Stimulated activated CD8-positive, alpha-beta memory T cell treated with anti-CD3 and anti-CD28 coated beads, Interleukin-4, amount 100 ng/mL, for 1 hour (primary cell): ENCODE measurements at places on chromosomes 3 and 15.

GRCh38 chr3:118912188-118912587 lies 122.5 kb downstream of the IGSF11 start:
- DNase-seq: no peak

- no peak for DNase-seq
Observed at GRCh38 chr3:158279609-158280008, 169.7 kb downstream of the RSRC1 start.

DNA sequence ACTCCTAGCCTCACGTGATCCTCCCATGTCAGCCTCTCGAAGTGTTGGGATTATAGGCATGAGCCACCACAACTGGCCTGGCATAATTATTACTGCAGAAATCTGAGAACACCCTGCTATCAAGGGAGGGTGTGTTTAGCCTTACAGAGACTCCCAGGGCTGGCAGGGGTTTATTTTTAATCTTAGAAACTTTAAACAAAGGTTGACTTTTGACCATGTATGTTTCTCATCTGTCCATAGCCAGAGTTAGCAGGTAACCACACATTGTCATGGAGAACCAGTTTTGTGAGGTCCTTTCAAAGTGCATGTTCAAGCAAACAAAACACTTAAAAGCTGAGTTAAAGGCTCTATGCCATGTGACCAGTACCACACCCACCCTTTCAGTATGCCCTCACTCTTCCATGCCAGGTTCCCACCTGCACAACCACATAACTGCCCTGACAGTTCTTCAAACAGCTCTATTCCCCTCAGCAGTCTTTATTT lies 11.1 kb downstream of the SIAH2 start:
- DNase-seq: no peak

DNA sequence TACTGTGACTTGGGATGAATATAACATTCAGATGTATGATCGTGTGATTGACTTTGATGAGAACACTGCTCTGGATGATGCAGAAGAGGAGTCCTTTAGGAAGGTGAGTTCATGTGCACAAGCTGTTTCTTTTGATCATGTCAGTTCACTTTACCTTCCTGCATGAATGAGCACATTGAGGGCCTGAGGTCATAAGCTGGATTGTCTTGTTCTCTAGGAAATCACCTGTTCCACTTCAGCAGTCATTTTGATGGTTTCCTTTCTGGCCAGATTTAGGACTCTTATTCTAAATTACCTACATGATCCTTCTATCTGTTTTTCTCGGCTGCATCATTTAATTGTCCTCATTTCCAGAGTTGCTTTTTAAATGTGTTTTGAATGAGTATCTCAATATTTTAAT lies 4.1 kb downstream of the RCN2 start:
- no peak for DNase-seq

GRCh38 chr3:128107834-128108233 lies 15.8 kb downstream of the RUVBL1 start:
- no peak for DNase-seq

DNA sequence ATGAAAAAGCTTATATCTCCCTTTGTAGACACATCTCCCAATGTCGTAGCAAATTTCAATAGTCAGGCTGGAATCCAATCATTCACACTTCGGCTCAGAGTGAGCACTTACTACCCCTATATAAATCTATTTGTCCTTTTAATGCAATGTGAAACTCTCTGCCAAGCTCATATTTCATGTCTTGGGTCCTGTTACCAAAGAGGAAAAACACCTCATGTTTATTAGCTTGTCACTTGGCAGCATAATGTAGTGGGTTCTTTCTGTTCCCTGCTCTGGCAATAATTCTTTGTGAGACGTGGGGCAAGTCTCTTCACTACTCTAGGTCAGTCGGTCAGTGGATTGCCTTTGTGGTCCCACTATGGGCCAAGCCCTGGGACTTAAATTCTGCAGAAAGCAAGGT lies 107.1 kb downstream of the SRGAP3 start:
- no peak for DNase-seq

DNA sequence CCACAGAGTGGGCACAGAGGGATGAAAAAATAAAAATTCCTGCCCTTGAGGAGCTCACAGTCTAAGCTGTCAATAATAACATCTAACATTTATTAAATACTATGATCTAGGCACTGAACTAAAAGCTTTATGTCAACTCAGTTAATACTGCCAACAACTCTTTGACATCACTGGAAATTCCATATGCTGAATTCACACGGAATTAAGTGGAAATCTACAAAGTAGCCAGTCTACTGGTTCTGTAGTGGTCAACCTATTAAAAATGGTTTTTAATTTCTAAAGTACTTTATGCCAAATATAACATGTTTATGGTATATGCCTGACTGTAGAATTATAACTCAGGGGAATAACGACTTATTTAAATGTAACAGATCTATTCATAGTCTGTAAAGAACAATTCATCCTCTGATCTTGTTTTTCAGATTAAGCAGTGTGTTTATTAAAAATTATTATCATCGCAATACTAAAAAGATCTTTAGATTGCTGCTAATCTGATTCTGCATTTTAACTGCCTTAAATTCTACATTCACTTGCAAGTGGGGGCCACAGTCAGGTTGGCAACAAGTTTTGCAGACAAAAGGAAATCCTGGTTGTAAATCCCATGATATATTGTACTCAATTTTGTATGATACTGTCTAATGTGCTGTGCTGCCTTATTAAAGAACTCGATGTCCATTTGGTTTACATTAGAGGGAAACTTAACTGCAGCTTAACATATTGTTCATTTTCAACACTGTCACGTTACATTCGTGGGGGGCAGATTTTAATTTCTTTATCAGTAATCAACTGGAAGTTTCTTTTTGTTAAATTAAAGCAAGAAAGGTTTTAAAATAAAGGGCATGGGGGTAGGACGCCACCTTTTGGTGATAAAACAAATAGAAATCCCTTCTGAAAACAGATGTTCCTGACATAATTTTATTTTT lies 2.6 kb upstream of the FOXP1 start:
- DNase-seq: no peak

DNA sequence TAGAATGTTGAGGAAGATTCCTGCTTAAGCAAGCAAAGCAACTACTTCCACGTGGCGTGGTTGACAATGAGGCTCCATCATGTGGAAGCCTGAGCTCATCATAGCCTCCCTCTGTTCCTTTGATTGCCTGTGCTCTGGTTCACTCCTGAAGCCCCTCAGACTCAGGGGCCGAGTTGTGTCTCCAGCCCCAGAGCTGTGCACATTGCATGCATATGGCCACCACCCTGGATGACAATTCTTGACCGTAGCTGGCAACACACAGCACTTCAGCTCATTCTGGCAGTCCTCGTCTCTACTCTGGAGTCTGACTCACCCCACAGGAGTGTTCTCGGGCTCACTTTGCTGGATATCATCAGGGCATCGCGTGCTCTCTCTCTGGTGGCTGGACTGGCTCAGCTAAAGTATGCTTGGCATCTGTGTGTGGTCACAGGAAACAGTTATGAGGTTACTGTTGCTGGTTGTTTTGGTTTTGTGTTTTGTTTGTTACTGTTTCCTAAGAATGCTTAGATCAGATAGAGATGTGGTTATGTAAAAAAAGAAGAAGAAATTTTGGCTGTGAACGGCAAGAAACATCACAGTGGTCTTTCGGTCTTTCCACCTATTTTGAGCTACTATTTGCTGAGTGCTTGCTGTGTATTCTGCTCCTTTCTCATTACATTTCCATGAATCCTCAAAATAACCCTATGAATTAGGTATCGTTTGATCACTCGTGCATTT lies 41.6 kb upstream of the MRPS22 start:
- no peak for DNase-seq

DNA sequence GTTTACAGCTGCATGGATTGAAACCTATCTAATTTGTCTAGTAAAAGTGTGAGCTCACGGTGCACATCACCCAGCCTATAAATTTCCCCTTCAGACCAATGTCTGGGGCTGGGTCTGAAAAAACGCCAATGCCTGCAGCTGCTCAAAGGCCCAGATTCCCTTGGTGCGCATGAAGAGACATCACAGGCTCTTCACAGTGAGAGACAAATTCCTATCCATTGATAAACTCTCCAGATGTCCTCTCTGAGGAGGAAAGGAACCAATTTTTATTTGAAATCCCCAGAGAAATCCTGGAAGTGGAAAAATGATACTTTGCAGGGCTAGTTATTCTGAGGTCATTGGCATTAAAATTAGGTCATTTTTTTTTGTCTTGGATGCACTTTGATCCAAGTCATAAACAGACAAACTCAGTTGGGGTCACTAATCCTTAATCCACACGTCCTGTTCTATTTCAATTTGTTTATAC lies 360.5 kb downstream of the EPHA3 start:
- no peak for DNase-seq

DNA sequence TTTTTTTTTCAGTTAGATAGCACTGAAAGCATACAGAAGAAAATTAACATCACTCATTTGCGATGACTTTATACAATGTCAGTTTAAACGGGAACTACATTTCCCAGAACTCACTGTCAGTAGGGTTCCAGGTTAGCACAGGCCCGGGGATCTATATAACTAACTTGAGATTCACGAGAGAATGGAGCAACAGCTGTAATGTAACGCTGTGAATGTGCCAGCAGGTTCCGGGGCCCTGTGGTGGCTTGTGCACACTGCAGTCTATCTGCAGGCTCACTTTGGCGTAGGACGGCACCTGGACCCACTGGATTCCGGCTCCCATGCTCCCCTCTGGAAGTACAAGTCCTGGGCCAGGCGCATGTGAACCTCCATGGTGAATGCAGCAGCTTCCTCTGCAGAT lies 19.4 kb downstream of the CCR1 start:
- DNase-seq: no peak

DNA sequence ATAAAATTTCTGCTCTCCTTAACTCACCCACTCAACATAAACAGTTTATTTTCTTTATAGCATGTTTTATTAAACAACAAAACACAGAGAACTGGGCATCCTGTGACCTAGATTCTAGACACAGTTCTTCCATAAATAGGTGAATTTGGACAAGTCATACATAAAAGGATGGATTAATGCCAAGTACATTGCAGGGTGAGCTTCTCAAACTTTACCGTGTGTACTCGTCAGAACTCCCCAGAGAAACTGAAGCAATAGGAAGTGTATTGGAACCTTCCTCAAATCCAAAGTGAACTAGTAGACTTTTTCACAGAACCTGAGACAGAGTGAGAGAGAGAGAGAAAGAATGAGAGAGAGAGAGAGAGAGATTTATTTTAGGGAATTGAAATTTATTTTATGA lies 139.7 kb downstream of the CD47 start:
- no peak for DNase-seq

DNA sequence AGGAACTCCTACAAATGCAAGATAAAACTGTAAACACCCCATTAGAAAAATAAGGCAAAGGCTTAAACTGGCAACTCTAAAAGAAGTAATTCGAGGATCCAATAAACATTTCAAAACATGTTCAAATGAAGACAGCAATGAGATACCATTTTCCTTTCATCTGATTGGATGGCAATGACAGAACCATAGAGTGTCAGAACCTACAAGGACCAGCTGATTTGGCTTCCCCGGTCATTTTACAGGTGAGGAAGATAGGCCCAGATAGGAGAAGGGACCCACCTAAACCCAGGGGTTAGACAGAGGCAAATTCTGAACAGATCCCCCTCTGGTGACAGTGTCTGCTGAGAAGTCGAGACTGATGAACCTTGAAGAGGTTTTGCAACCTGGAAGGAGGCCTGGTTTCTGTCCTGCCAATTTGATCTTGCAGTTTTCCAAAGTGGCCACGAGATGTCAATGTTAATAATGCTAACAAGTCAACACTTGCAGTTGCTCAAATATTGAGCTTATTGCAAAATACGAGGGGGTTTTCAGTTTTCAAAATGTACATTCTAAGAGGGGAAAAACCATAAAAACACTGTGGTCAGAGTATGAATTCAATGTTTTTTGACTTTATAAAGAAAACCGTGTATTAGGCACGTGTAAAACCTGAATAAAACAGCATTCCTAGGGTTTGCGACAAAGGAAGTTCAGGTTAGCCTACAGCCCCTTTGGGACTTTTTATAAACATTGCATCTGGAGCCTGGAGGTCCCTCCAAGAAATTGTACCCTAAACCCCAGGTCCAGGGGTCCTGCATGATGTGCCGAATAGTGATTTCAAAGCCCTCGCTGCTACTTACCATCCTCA lies 21.5 kb downstream of the CFAP161 start:
- no peak for DNase-seq

DNA sequence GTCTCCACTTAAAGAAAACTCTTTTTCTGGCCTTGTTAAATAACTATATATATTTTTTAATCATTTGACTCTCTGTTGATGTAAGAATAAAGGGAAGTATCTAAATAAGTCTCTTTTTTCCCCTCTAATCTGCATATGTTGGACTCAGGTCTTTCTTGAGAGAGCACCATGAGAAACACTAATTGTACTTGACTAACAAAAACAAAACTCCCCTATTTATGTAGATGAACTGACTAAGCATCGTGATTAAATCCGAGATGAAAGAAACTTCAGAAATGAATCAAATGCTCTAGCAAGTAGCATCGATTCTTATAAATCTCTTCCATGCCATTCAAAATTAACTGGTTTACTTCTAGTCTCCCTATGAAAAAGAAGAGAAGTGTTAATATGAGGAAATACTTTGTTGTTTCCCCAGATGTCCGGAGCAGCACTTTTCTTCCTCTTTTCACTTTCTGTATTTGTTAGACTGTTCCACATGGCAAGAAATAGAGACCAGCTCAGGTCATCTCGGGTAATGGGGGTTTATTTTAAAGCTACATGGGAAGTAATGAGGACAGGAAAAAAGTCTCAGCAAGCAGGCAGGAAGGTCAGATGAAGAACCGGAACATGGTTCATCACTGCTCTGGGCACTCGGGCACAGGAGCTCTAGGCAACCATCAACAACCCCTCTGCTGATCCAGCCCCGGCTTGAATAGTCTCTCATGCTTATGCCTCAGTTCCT lies 288.3 kb downstream of the CNTN6 start:
- no peak for DNase-seq

DNA sequence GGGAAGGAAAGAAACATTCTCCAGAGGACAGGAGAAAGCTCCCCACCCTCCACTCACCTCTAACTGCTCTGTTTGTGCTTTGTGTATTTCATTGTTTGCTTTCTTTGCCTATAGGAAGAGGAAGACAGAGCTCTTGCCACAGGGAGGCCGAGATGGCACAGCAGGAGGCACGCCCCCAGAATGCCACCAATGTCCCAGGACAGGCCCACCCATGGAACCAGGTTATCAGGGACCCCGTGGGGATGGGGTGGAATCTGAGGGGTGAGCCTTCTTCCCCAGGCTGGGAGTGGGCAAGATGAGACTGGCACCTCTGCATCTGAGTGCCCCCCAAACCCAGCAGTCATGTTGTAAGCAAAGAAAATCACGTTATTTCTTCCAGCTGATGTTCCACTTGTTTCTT lies 155.8 kb downstream of the TBC1D2B start:
- DNase-seq: no peak

GRCh38 chr3:51739110-51739509 lies 32.2 kb downstream of the GRM2 start:
- no peak for DNase-seq

- no peak for DNase-seq
Observed at GRCh38 chr3:27724459-27725197, 2.5 kb upstream of the EOMES start.
